ENCODE measurements at places on chromosomes 1 and 21.

DNA sequence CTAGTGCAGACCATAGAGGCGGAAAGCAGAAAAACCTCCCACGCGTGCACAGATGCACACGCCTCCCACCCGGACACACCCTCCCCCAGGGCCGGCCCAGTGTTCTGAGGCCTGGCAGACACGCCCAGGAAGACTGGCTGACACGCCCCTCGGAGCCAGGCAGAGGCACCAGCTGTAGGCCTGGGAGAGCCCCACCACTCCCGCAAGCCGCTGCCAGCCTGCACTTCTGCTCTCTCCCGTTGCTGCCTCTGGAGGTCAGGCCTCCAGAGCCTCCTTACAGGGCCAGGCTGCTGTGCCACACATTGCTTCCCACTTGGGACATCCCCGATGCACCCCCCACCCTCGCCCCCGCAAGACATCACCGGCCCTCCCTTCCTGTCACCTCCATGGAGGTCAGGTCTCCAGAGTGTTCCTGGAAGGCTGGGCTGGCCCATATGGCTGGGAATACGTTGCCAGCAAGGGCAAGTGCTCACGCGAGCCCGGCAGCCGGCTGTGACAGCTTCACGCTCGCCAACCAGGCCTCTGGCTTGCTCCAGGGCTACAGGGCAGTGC, 40.4 kb downstream of the CASZ1 start:
- peak; percentile 74 for DNase-seq

GRCh38 chr1:90994461-90994860, 27.4 kb downstream of the ZNF644 start:
- no peak for DNase-seq

DNA sequence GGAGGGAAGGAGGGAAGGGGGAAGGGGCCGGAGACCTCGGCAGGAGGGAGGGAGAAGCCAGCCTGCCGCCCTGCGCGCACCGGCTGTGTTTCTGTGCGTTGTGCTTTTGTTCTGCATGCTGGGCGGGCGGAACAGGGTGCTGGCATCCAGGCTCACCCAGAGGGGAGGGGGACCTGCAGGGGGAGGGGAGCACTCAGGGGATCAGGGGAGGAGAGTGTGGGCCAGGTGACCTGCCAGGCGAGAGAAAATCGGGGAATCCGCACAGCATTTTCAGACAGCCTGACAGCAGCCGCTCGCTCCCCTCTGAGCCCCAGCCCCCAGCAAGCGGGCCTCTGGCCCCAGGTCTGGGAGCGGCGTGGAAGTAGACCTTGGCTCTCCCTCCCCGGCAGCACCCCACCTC, 54.7 kb downstream of the RIPK4 start:
- DNase-seq, result no peak

- no peak for DNase-seq
Observed at GRCh38 chr1:61753998-61754508, 11.8 kb downstream of the PATJ start.
